ENCODE measurements at places on chromosomes 7 and 10.

GRCh38 chr10:90890347-90890746 lies 18.6 kb downstream of the RPP30 start:
- no peak for DNase-seq

- DNase-seq = no peak
Observed at GRCh38 chr7:30973791-30974604, 10.2 kb downstream of the GHRHR start.

GRCh38 chr10:123153486-123154091 lies 613 bp upstream of the BUB3 start:
- no peak for DNase-seq

DNA sequence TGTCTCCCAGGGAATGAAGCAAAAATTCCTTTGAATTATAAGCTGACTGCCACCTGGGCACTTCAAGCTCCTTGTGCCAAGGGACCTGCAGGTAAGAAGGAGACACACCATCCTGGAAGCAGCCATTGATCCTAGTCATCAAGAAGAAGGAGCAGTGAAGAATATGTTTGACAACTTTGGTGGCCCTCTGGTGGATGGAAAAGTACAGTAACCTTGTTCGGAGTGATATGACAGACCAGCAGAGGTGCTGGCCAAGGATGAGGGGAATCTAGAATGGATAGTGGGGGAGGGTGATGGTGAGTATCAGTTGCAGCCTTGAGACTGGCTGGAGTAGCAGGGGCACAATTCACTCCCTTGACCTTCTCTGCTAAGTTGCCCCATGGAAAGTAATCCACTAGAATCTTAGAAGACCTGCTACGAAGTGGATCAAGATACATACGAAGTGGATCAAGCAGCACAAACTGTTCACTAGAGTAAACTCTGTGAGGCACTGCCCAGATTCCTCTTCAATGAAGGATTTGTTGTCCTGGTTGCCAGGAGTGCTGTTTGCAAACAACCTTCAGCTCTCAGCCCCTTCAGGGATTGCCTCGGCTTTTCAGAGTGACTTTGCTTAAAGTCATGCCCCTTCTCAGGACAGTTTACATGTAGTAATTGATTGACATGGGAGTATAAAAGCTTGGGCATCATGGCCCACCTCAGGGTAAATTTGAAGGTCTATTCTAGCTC lies 44.8 kb upstream of the ORC5 start:
- DNase-seq = no peak

- no peak for DNase-seq
Observed at GRCh38 chr7:87934699-87935383, 790 bp downstream of the ADAM22 start.

GRCh38 chr7:20021831-20022230 lies 195.4 kb downstream of the MACC1 start:
- no peak for DNase-seq

- no peak for DNase-seq
Observed at GRCh38 chr7:20157456-20157855, 59.7 kb downstream of the MACC1 start.

GRCh38 chr10:130105724-130106123 lies 4.9 kb downstream of the C10orf143 start:
- DNase-seq = no peak

GRCh38 chr7:40828686-40829600 lies 694.1 kb downstream of the SUGCT start:
- DNase-seq = no peak

- DNase-seq = peak; percentile 69
Observed at GRCh38 chr10:84333864-84334451, 5.6 kb downstream of the CCSER2 start.

- no peak for DNase-seq
Observed at GRCh38 chr7:143504937-143505297, 27.2 kb downstream of the TAS2R41 start.

DNA sequence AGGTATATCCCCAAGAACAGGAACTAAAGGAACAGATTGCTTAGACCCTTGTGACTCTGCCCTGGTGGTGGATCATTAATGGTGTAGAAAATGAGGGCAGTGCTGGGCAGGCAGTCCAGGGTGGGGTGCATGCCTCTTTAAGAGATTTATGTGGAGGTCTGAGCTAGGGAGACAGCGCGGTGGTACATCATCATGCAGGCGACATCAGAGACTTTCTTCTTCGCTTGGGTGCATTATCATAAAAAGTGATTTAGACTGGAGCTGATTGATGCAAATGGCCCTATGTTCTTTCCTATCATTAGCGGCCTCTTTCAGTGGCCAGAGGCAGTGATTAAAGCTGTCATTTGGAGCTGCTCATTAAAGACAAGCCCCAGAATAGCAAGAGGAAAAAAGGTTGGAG lies 519.1 kb upstream of the GALNT17 start:
- no peak for DNase-seq

DNA sequence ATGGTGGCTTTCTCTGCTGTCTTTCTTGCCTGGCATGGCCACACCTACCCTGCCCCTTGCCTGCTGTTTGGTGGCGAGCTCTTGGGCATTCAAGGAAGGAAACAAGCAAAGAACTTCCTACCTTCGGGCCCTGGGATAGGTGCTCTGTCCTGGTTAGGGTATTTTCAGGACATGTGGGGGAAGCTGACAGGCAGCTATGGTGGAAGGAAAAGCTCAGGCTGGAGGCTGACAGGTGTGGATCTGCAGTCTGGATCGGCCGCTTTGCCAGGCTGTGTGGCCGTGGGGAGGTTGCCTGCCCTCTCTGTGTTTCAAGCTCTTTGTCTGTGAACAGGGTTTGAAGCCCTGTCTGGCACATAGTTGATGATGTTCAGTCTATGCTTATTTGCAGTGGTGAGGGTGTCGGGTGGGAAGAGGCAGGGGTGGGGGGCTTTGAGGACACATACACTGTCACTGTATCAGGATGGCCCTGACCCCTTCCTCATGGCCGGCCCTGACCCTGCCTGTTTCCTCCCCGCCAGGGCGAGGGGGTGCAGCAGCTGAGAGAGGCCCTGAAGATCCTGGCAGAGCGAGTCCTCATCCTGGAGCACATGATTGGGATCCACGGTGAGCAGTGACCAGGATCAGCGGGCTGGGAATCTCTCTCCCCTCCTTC lies 73.7 kb downstream of the MYL10 start:
- no peak for DNase-seq

- DNase-seq = no peak
Observed at GRCh38 chr7:644381-645305, 81.9 kb upstream of the DNAAF5 start.

- no peak for DNase-seq
Observed at GRCh38 chr10:27626890-27627289, 118.7 kb downstream of the MKX start.

GRCh38 chr10:106615081-106615480 lies 549.4 kb downstream of the SORCS1 start:
- no peak for DNase-seq

- no peak for DNase-seq
Observed at GRCh38 chr10:63116452-63117072, 16.6 kb upstream of the NRBF2 start.

DNA sequence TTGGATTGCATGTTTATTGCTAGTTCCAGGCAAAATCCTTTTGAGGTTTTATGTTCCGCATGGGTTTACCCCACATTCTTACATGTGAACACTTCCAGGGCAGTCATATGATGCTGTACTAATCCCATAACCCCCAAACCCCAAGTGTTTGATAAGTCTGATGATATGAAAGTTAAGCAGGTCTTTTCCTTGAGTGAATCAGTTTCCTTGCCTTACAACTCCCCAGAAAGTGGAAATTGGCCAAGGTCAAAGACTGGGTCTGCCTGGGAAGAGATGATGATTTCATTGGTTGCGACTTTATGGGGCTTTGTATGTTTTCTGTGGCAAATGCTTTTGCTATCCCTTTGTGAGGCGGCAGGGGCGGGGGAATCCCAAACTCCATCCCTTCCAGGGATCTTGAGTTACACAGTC lies 24.7 kb downstream of the AFAP1L2 start:
- no peak for DNase-seq

DNA sequence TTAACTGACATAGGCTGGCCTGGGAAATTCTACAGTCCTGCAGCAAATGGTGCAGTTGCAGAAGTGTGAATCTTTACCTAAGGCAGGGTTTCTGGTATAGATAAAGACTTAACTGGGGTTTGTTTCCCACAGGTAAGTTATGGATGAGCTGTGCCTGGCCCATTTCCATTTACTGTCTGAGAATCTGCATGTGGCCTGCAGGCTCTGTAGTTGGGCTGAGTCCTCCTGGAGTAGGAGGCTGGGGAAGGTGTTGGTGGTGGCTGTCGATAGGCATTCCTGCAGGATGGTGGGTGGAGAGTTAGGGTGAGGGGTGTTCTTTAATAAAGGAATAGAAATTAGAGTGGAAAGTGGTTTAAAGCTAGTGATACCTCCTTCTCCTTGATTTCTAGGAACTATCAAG lies 193.5 kb downstream of the AUTS2 start:
- DNase-seq = no peak

GRCh38 chr10:101567165-101568006 lies 20.7 kb downstream of the POLL start:
- DNase-seq = no peak

GRCh38 chr7:74356589-74357315 lies 67.5 kb downstream of the CLIP2 start:
- no peak for DNase-seq

DNA sequence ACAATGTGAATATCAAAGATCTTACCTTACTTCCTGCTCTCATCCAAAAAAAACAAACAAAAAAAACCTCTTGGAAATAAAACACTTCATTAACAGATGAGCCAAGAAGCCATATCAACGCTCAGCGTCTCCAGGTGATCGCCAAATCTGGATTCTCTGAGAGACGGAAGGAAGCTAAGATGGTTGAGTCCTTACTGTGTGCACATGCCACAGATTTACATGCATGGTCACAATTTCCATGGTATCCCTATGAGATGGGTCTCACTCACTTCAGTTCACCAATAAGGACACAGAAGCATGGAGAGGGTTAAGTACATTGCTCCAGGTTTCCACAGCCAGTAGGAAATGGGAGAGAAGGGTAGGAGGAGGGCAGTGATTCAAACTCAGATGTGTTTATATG lies 1.0 kb downstream of the AOAH start:
- no peak for DNase-seq

DNA sequence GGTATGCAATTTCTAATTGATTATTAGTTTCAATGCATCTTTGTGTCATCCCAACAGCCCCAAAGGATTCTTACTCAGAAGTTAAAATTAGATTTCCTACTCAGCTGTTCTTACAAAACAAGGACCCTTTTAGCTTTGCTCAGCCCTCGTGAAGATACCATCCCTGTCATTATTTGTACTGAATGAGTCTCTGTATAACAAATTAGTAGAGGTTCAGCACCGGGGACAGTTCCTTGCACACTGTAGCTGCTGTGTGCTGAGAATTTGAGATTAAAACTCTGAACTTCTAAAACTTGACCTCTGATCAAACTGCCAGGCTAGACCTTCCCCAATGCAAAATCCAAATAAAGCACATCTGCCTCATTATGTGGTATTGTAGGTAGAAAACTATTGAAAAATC lies 299.1 kb downstream of the LHFPL3 start:
- DNase-seq = peak; percentile 32

GRCh38 chr10:23968301-23968700 lies 240.6 kb upstream of the KIAA1217 start:
- no peak for DNase-seq

DNA sequence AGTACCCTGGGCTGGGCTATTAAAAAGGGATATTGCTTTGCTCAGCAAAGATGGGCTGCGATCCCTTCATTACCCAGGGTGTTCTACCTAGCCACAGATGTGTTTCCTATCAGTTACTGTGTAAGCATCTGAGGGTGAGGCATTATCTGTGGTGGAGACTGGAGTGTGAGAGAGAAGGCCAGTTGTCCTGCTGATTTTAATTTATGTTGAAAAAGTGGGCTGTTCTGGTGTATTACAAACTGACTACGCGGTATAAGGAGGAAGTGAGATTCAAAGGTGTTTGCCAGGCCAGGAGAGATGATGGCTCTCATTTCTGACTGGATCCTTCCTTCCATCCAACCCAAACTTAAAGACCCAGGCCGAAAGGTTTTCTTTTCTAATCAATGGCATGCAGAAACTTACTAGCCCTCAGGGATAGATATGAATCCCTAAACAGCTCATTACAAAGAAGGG lies 7.6 kb downstream of the TCF7L2 start:
- no peak for DNase-seq

DNA sequence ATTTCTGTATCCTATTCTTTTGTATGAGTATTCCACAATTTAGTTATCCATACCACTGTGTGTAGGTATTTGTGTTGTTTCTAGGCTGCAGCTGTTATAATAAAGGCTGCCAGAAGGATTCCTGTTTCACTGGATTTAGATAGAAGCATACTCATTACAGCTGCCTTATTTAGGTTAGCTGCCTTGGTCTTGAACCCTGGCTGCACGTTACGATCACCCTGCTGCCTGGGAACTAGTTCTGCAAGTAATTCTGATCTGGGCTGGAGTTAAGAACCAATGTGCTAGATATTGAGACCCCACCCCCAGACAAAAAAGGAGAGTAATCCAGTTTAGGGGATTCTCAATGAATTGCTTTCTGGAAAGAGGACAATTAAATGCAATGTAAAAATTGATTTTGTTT lies 43.1 kb downstream of the CCDC71L start:
- no peak for DNase-seq

- no peak for DNase-seq
Observed at GRCh38 chr7:143519411-143520131, 41.9 kb downstream of the TAS2R41 start.

- no peak for DNase-seq
Observed at GRCh38 chr10:69104994-69105790, 17.3 kb downstream of the SRGN start.

- DNase-seq = no peak
Observed at GRCh38 chr7:128705891-128706333, 33.2 kb upstream of the CALU start.

DNA sequence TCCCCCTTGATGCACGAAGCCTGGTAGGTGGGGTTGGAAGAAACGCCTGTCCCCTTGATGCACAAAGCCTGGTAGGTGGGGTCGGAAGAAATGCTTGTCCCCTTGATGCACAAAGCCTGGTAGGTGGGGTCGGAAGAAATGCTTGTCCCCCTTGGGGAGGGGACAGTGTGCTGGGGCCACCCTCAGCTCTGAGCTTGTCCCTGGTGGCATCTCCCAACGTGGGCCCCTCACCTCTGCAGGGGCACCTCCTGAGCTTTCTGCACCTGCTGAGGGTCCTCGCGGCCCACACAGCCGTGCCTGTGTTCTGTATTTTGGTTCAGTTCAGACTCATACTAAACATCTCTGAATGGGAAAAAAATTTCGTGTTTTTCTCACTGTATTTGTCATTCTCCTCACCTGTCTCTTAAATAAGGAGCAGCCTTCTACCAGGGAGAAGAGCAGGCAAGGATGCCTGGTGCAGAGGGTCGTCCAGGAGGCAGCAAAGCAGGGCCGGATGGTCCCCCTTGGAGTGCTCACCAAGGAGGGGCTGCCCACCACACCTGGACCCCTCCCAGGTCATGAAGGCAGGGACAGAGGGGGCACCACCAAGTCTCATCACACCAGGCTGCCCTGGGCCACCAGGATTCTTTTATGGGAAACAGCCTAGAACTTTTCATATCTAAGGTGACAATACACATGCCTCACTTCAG lies 24.7 kb downstream of the VIPR2 start:
- DNase-seq = no peak

GRCh38 chr7:138170959-138171703 lies 94.9 kb downstream of the AKR1D1 start:
- DNase-seq = no peak
